ENCODE measurements at places on chromosomes 1 and 21.

GRCh38 chr1:8739377-8739776, 78.1 kb downstream of the RERE start:
- no peak for DNase-seq

DNA sequence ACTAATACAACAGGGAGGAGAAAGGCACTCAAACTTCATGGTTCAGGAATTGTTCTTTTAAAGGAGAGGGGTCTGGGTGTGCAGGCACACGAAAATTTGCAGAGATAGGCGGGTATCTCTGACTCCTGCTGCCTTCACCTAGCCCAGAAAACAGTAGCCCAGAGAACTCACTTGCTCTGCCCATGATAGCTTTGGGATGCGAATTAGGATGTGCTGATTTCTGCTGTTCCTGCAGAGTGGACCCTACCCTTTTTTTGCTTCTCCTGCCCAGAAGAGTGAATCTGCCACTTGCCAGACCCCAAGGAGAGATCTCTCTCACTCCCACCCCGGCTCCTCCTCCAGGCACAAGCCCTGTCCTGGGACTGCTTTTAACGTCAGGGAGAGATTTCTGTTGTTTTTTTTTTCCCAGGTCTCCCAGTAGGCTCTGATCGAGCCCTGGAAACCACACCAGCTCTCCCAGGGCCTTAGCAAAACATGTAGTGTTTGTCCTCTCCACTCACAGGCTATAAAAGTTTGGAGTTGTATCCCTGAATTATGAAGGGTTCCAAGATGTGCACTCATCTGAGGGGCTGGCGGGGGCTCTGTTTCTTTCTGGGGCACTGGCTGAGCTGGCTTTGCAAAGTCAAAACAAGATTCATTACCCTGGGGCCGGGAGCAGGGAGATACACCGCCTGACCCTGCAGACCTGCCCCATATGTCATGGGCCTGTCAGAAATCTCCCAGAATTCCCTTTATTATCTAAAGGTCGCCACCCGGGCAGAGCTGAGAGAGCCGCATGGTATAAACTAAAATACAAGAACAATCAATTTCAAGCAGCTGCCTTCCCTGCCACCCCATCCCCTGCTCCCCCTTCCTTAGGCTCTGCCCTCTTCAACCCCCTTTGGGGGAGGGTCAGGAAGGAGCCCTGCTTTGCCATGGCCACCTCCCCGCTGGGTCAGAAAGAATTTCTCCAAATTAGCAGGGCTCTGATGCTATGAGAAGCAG, 17.9 kb downstream of the PLXNA2 start:
- no peak for DNase-seq

DNA sequence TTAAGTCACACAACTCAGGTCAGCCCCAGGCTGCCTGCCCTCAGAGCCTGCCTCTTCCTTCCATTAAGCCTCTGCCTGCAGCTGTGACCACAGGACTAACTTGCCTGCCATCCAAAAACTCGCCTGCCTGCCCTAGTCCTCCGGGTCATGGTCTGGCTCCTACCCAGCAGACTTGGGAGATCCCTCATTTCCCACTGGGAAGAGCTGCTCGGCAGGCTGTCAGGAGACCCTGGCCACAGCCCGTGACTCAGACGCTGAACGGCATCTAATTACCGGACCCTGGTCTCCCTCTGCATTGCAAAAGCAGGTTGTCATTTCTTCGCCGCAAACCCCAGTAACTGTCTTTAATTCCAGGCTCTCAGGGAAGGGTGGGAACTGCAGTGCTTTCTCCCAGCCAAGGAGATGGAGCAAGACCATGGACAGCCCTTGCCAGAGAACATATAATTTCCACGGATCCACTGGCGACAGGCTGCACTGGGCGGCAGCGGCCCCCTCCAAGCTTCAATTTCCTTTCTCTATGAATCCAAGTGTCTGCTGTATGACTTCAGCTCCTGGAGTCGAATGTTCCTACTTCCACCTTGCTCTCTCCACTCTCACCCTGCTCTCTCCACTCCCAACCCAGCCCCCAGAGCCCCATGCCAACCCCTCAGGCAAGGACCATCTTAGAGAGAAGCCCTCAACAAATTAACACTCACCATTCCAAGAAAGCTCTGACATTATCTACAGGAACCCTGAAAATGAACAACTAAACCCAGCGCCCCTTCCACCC, 20.4 kb downstream of the OLFML2B start:
- no peak for DNase-seq

DNA sequence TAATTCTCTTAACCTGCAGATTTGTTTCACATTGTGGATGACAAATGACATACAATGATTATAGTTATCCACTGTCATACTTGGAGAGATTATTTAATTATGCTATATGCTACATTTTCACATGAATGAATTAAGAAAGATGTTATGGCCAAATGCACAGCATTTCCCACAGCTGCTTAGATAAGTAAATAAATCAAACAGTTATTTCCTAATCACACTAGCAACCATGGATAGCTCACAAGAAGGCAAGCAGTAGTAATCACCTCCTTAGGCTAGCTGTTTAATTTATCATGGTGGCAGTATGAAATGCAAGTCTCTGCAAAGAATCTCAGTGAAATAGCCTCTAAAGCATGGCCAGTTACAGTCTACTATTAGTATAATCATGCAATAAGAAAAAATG, 1581.5 kb downstream of the NCAM2 start:
- DNase-seq: no peak

DNA sequence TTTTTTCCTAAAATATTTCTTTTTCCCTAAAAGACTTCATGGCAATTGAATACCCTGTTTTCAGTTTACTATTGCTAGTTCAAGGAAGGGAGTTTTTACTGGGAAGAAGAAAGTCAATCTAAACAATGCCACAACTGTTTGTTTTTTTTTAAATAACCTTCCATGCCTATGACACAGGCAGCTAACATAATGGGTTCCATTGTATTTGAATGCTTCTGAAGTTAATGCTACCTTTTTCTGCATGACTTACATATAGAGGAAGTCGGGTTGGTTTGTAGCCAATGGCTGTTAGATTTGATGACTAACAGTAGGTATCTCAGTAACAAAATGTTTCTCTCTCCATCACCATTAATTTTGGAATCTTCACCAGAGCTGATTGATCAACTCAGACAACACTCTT, 134.0 kb downstream of the KIF26B start:
- DNase-seq: no peak

GRCh38 chr1:152946651-152947256, at the start of gene SPRR5:
Gene SPRR5, plus strand, starts transcription at chr1:152947206. Its CDS starts 1,349 bp downstream, at chr1:152948555.
- no peak for DNase-seq

GRCh38 chr1:86423473-86423872, 498 bp upstream of the CLCA2 start:
- DNase-seq: no peak

GRCh38 chr1:235990330-235990795, 74.5 kb downstream of the NID1 start:
- DNase-seq: no peak

DNA sequence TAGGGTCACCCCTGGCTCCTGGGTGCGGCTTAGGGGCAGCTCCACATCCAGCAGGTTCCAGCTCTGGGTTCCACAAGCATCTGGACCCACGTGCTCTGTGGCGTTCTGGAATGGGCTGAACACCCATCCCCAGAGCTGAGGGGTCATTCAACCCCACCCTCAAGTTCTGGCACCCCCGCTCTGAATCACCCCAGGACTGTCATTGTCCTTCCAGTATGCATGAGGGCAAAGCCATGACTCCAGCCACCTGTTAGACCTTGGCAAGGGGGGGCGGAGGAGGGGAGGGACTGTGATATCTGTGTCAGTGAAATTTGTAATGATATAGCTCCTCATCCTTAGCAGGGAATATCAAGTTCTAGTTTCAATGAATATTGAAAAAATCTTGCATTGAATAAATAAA, 12.3 kb downstream of the INSRR start:
- DNase-seq: no peak

- no peak for DNase-seq
These were observed 19.1 kb upstream of the SLC5A9 start for GRCh38 chr1:48203287-48203900.

- DNase-seq: no peak
These were observed 375.0 kb upstream of the RUNX1 start for GRCh38 chr21:35424122-35424521.

DNA sequence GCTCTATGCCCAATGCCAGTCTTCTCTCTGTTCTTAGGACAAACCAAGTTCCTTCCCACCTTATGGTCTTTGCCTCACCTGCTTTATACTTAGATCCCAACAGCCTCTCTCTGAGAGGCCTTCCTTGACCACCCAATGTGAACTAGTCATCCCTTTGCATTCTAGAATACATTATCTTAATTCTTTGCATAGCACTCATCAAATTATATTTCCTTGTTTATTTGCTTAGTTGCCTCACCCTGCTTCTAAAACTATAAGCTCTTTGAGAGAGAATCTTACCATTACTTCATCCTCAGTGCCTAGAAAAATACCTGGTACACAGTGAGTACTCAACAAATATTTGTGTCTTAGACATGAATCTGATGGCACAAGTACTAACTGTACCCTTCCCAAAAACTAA, 8.0 kb downstream of the PIGP start:
- DNase-seq: no peak

DNA sequence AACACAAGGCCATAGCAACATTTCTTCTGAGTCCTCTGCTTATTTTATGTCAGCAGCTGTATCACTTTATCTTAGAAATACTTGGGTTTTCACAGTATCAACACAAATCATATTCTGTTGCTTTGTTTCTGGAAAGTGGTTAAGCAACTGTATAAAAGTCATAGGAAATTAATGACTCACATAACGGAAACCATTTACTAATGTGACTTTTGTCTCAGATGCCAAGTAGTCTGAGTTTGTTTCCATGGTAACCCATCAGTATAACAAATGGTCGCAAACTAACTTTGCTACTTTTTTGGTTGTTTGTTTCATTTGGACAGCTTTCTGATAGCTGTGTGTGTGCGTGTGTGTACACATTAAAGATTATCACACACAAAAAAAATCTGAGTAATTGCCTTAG, 31.1 kb downstream of the EEIG2 start:
- no peak for DNase-seq

- DNase-seq: no peak
These were observed 9.3 kb downstream of the RGS1 start for GRCh38 chr1:192584866-192585265.
